T1000 (cell line): ENCODE measurements at places on chromosomes 6 and 20.

- no peak for DNase-seq
Observed at GRCh38 chr6:110328259-110328658, 29.9 kb downstream of the METTL24 start.

GRCh38 chr20:51500936-51501335, 41.6 kb downstream of the NFATC2 start:
- no peak for DNase-seq

DNA sequence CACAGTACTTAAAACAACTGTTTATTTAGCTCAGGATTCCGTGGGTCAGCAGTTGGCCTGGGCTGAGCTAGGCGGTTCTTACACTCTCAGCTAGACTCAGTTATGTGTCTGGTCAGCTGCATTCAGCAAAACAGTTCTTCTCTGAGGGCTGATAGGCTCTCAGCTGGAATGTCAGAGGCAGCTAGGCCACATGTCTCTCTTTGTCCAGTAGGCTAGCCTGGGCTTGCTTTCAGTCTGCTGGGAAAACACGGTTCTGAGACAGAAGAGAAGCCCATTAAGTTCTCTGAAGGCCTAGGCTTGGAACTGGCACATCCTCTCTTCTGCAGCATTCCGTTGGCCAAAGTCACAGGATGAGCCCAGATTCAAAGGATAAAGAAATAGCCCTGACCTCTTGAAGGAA, 65.6 kb downstream of the TULP4 start:
- no peak for DNase-seq

DNA sequence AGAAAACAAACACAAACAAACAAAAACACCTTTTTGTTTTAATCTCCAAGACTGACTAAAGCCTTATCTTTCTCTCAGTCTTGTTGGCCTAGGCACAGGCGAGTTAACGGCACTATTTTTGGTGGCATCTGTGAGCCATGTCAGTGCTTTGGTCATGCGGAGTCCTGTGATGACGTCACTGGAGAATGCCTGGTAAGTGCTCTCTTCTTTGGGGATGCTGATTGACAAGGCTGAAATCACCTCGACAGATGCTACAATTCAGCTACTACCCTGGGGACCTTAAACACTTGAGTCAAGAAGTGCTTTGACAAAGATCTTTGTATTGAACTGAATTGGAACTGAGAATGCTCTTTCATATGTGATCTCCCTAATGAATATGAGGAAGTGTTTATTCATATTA, 384.1 kb downstream of the LAMA2 start:
- DNase-seq, result no peak

- DNase-seq, result no peak
Observed at GRCh38 chr20:63503524-63503923, 4.6 kb upstream of the EEF1A2 start.

DNA sequence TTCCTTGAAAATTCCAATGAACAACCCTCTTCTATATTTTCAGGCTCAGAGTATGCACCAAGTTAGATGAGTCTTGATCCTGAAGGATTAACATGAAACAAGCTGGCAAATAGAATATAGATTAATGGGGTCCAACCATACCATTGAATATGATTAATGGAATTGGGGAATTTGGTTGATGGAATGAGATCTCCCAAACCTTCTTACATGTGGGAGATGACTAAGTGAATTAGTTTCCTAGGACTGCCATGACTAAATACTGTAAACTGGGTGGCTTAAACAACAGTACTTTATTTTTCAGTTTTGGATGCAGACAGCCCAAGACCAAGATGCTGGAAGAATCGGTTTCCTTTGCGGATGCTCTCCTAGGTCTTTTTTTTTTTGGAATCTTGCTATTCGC, 347.0 kb downstream of the QKI start:
- no peak for DNase-seq

GRCh38 chr20:63977739-63978276, 1.6 kb downstream of the SAMD10 start:
- DNase-seq, result no peak

DNA sequence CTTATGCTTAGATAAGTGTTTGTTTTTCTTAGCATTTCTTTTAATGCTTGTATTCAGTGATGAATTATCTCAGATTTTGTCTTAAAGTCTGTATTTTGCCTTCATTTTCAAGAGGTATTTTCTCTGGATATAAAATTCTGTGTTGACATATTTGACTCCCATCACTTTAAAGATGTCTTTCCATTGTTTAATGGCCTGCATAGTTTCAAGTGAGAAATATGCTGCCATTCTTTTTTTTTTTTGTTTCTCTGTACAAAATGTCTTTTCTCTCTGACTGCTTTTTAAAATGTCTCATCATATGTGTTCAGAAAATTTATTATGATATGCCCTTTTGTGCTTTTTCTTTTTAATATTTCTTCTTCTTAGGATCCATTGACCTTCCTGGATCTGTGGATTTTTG, 578.0 kb upstream of the NOX3 start:
- no peak for DNase-seq

DNA sequence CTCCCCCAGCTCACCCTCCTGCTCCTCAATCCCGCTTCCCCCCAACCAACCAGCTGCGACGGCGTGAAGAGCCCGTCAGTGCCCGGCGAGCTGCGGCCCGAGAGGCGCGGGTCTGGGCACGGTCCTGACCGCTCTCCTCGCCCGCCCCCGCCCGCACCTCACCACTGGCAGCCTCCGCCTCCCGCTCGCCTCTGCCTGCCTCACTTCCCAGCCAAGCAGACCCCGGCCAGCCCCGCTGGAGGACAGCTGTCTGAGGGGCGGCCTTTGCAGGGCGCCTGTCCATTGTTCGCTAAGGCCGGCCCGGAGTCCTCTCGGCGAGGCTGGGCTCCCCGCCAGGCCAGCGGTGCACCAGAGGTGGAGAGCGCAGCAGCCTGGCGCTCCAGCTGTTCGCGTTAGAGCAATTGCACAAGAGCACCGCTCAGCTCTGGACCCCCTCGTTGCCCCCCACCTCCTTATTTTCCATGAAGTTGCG, 1.3 kb downstream of the SOBP start:
- DNase-seq, result no peak

GRCh38 chr6:3744211-3744900, 7.2 kb downstream of the PXDC1 start:
- DNase-seq, result no peak

DNA sequence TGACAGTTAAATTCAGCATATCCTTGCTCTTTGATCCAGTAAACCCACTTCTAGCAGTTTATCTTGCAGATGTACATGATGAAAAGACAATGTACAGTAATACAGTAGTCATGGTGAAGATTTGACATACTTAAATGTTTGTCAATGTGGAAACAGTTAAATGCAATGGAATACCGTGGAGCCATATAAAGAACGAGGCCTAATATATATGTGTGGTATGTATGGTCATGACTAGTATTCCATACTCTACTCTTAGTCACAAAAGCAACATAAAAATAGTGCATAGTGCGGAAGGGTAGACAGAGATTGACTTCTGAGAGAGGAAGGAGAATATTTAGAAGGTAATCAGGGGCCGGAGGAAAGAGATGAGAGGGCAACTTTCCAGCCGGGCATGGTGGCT, 70.7 kb upstream of the ARMC2 start:
- no peak for DNase-seq

DNA sequence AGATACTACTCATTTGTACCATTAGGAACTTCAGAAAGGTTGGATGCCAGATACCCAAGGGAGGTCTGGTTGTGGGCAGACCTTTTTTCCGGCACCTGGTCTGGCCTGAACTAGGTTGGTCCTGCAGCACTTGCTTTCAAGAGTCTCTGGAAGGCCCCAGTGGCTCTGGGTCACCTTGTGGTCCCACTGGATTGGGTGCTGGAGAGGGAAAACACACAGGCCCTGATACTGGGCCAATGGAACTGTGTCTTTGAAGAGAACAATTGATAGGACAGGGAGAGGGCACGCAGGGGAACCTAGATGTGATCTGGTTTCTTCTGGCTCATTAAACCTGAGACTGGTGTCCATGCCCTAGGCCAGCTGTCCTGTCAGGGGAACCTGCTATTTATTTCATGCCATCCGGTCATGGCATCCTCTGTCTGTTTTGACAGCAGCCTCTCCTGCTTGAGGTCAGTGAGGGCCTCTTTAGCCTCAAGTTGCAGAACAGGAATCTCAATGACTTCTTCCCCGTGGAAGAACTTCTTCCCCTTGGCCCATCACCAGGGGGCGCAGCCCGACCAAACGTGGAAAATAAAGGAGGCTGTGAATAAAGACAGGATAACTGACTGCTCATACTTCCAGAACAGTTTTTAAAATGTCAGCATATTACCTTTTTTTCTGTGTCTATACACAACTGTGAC, 25.0 kb downstream of the TAF8 start:
- DNase-seq, result peak; percentile 46

DNA sequence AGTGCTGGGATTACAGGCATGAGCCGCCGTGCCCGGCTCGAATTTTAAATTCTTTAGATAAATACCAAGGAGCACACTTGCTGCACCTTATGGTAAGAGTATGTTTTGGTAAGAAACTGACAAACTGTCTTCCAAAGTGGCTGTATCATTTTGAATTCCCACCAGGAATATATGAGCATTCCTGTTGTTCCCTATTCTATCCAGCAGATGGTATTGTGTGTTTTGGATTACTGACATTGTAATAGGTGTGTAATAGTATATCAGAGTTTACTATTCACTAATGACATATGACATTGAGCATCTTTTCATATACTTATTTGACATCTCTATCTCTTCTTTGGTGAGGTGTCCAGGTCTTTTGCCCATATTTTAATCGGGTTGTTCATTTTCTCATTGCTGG, 40.5 kb downstream of the TGM6 start:
- DNase-seq, result no peak

DNA sequence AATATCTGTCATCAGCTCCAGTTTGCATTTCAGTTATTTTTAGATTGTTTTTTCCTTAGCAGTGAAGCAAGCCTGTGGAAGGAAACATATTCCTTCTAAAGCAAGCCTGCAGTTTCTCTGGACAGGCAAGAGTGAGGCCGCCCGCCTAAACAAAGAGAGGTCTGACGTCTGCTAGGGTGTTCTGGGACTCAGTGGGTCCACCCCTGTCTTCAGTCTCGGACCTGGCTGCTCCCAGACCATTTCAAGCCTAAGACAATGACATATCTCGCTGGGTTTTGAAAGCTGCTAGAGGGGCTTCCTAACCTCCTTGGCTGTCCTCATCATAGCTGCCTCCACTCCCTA, 36.8 kb upstream of the RNF24 start:
- no peak for DNase-seq

GRCh38 chr6:14946753-14947152, 299.1 kb upstream of the JARID2 start:
- no peak for DNase-seq
